Stimulated activated CD4-positive, alpha-beta T cell treated with anti-CD3 and anti-CD28 coated beads, Interleukin-1b, Interleukin-23, amount 100 ng/mL, for 1 hour (primary cell): ENCODE measurements at places on chromosomes 12 and 14.

- no peak for DNase-seq
Measured at GRCh38 chr12:75269209-75269608, 59.6 kb upstream of the KCNC2 start.

GRCh38 chr14:83291714-83292113 lies 1758.1 kb upstream of the SEL1L start:
- DNase-seq, result no peak

GRCh38 chr14:68951035-68951797 lies 27.9 kb downstream of the ACTN1 start:
- DNase-seq, result no peak

DNA sequence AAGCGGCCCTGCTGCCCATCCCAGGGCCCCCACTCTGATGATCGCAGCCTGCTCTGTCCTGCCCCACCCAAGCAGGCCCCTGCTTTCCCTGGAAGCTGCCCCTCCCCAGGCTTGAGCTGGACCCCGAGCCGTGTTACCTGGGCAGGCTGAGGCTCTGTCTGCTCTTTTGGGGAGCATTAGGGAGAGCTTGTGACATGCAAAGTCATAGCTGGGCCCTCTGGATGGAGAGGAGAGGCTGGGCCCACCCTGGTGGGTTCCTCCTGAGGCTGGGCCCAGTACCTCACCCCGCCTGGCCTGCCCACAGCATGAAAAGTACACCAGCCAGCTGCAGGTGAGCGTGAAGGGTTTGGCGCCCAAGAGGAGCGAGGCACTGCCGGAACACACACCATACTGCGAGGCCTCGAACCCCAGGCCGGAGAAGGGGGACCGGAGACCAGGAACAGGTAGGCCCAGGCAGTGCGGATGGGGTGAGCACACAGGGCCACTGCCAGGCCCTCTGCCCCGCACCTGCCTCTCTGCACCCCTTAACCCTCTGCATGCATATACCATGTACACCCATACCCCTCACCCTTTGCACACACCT lies 15.0 kb downstream of the CEP170B start:
- no peak for DNase-seq

DNA sequence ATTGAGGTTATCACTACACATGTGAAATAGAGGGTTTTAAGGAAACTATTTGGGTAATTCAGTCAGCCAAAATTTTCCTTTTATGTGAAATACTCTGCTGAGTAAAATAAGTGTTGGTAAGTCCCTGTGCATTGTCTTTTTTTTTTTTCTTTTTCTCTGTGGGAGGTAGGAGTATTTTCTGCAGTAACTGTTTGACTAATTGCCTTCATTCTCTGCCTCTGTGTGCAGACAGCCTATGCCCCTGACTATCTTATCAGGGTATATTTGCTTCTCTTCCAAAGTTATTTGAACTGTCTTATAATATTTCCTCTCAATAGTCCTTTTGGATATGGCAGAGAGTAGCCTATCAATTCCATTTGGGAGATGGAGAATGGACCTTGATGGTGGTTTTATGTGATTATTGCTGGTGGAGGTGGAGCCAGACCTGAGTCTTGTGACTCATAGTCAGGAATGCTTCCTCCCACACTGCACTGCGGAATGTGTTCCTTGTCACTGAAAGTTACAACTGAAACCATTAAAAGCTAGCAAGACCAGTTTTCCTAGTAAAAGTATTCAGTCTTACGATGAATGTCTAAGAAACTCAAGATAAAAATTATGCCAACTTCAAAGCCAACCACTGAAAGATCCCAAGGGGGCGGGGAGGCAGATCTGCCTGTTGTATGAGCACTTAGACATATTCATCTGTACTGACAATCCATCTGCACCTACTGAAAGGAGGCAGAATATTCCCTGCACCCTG lies 40.9 kb upstream of the STXBP6 start:
- no peak for DNase-seq

GRCh38 chr12:123891516-123892179 lies 81.0 kb downstream of the CCDC92 start:
- DNase-seq, result no peak

DNA sequence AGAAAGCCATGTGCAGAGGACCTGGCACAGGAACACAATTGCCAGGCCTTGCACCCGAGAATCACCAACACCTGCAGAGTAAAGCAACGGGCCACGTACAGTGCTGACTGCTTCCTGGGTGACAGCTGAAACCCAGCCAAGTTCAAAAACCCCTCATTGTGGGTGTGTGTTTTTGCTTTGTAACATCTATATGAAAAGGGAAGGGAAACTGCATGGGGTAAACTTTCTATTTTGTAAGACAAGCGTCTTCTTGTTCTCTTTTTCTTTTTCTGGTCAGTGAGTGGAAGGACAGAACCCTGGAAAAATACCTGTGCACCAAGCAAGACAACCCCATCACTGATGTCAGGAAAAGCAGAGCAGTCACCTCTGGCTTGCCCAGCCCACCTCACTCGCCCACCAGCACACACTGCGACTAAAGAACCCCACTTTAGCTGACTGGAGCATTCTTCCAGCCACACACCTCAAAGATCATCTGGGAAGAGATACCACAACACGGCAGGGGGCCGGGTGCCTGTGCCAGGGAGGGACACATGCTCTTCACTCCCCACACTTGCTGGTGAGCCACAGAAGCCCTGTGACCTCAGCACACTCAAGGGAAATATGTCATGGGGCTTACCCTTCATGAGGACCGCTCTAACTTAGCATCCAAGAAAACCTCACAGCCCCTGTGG lies 172.3 kb downstream of the NDUFA12 start:
- DNase-seq, result no peak

DNA sequence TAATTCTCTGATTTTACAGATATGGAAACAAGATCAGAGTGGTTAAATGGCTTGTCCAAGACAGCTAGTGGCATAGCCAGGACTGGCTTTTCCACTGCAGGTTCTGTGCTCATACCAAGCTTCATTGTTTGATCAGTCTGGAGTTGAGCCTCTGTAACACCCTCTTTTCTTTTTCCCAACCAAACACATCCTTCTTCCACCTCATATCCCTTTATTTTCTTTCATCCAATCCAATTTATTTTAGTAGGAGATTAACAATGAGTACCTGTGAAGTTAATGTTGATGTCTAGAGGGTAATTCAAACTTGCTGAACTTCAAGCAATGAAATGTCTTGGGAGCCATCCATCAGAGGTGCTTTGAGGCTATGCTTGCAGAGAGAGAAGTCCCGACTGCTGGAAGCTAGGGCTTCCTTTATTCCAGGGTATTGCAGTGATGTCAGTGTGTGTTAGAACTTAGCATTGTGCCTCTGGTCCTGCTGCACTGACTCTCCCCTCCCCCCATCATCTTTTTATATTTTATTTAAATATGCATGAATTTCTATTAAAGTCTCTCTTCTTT lies 452.1 kb upstream of the PDE3A start:
- no peak for DNase-seq

- no peak for DNase-seq
Measured at GRCh38 chr12:93111773-93112172, 182.7 kb upstream of the EEA1 start.
